ENCODE measurements at places on chromosomes 7 and 10.

GRCh38 chr10:126101325-126101724 lies 205.0 kb downstream of the FANK1 start:
- DNase-seq = peak; percentile 27

DNA sequence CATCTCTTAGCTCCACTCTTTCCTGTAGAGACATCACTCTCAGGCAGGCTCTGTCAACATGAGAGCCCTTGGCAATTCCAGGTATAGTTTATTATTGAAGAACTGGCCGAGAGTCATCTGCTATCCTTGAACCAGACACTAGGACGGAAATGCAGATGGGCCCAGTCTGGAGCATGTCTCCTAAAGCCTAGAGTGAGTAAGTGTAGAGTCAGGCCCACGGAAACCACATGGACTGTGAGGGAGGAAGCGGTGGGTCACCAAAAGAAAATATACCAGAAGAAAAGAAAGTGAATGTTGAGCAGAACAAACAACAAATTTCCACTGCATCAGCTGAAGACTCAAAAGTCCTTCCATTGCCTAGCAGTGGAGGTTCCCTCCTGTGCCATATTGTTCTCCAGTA lies 15.7 kb upstream of the RELN start:
- peak; percentile 84 for DNase-seq

GRCh38 chr10:44513591-44513990 lies 128.7 kb upstream of the CXCL12 start:
- DNase-seq = peak; percentile 47

DNA sequence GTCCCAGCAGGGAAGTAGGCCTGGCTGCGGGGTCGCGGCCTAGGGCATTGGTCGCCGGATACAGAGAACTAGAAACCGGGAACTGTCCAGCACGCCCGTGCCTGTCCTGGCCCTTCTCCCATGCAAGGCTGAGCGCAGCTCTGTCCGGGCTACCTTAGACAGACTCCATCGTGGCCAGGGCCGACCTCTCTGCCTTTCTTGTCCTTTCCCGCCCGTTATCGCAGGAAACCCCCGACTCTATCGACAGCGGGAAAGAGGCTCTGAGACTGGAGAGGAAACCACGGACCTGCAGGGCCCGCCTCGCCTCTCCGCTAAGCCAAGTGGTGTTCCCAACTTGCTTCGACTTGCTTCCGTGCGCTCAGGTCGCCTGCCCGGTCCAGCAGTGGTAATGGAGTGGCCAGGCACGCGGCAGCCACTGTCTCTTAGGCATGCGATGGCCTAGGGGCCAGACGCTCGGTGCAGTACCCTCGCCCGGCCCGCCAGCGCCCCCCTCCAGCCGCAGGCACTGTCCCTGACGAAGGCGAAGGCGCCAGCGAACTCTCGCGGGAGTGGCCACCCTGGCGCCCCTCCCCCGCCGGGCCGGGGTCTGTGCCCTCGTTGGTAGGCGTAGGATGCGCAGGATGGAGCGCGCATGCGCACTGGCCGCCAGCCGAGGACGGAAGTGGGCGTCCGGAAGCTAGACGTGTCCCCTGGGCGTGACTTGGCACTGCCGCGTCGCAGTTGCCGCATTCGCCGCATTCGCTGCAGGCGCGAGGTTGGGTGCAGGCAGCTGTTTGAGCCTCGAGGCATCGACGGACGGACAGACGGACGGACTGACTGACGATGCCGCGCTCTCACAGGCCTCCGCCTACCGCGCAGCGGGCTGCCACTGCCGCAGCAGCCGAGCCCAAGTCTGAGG lies 54.4 kb downstream of the MCMBP start:
- DNase-seq = no peak

DNA sequence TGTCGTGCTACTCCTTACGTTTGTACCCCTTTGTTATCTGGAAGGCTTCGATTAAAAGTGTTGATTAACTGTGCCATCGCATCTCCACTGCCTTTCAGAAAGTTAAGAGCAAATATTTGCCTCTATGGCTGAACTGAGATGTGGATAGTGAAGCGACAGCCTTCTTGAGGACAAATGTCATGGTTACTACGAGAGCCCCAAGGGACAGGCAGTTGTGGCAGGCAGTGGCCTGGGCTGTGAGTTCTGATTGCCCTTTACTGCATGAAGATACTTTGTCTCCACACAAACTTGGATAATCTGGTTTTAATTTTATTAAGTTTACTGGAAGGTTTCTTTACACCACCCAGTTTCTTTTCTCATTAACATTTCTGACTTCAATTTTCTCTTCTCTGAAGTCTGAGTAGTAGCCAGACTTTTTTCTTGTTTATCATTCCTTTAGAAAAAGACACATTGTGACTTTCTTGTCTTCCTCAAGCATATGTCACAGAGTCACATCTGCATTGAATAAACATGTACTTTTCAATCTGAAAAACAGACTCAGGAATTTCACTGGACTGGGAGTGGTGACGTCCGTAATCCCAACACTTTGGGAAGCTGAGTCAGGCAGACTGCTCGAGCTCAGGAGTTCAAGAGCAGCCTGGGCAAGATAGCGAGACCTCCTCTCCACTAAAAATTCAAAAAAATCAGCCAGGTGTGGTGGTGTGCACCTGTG lies 1.5 kb downstream of the TAS2R41 start:
- no peak for DNase-seq

DNA sequence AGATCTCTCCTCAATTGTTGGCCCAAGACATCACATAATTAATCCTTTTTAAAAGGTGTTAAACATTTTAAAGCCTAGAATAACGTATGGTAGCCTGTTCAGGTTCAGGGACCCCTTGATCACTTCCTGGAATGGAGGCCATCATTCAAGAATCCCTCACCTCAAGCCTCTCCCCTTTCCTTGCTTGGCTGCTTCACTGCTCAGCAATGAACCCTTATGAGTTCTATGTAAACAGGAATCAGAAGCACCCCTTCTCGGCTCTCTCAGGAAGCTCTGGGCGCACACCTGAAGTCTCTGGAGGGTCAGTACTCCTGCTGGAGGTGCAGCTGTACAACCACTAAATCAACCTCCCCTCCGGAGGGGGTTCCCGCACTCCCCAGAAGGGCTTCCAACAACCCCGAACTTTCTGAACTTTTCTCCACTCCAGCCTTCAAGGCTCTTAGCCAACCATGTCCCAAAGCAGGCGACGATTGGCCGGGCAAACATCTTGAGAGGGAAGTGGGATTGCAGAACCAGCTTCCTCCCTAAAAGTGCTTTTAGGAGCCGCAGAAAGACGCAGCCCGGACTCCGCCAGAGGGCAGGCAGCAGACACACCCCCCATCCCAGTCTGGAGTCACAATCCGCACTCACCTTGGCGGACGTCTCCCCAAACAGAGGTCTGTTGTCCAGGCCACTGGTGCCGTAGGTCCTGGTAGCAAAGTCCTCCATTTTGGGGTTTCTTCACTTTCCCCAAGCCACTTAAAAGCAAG lies 562 bp downstream of the TMEM243 start:
- DNase-seq = peak; percentile 37

DNA sequence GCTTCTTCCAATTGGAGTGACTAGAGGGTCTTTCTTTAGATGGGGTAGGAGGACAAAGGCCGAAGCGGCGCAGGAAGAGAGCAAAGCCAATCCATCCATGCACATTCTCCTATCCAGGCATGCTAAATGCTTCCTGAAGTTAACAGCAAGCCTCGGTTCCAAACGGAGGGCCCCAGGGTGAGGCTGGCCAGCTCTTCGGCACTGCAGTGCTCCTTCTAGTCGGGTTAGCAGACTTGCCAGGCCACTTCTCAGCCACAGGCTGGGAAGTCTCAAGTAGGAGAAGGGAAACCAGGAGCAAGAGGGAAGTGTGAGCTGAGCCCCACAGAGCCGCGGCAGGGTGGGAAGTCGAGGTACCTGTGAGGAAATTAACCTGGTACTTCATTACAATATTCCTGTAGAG lies 253.8 kb upstream of the INHBA start:
- DNase-seq = no peak

DNA sequence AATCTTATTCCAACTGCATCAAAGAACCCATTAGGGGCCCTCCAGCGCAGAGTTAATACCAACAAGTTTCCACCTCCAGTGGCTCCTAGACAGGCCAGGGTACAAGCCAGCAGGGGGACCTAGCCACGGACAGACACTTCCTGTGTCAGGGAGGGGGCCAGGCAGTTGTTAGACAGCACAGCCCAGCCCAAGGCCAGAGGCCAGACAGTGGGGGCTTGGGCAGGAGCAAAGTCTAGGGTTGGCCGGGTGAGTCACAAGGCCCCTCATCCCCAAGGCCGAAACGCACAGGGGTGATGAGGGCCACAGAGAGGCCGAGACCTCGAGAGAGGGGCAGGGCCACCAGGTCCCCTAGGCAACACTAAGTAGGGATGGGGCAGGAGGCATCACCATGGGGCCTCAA lies 19.3 kb upstream of the OPTN start:
- no peak for DNase-seq

DNA sequence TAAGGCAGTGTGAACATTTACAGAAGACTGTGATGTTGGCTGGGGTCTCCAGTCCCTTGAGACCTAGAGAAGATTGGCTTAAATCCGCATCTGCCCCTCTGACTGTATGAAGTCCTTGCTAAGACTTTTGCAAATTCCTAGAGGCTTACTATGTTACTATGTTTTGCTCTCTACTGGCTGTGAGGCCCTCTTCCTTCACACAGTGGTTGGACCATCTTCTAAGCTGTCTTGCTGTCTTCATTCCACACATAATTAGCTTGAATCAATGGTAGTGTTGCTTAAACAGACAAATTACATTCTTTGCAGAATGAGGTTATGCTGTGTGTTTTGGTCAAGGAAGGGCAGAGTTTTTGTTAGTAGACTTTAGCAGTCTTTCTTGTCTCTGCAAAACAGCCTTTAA lies 658.0 kb downstream of the TYW1 start:
- no peak for DNase-seq

- DNase-seq = no peak
Observed at GRCh38 chr7:151409667-151410404, at the start of gene WDR86. TSS of gene WDR86 (minus strand) at chr7:151410038. CDS start at chr7:151409589, 449 bp downstream.

GRCh38 chr10:46318799-46319198 lies 32.0 kb downstream of the ANTXRL start:
- no peak for DNase-seq

DNA sequence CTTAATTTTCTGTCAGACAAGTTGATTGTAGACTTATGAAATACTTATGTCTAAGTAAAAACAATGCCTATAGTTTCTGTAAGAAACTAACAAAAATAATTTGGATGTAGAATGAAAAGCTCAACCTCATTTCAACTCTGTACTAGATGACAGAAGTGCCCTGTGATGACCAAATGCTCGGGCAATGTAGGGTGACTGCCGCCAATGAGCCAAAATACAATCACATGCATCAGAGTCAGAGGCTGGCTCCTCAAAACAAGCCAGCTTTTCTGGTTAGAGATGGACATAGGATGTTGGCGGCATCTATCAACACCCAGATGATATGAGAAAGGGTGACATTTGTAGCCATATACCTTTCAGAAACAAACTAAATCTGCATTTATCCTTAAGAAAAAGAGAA lies 23.9 kb downstream of the LMOD2 start:
- no peak for DNase-seq

DNA sequence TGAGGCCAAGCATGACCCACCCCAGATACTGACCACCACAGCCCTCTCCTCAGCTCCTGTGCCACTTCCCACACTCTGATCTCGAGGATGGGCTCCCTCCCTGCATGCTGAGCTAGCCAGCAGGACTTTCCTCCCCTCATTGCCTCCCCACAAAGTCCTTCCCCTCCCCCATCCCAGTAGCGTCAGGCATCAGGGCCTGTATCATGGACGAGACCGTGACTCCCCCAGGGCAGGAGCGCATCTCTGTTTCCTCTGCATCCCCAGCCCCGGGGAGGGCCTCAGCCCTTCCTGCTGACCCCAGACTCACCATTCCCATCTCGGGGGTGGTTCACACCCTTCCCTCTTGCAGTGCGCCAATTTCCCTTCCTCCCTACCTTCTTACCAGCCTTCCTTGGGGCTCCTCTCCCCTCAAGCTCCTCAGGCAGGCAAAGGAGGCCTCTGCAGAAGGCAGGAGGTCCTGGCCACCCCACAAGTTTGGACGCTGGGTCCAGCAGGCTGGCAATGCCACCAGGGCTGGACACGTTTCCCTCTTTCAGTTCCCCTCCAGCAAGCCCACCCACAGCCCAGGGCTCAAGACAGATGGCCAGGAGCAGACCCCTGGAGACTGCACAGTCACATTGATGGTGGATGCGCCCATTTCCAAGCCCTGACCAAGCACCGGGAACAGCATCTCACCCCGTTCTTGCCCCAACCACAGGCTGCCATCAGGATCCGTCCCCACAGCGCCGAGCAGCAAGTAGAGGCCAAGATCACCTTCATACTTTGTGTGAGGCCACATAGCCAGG lies 36.5 kb downstream of the GRID1 start:
- DNase-seq = no peak

- peak; percentile 60 for DNase-seq
Observed at GRCh38 chr7:103075337-103075918, 488 bp downstream of the ARMC10 start.

DNA sequence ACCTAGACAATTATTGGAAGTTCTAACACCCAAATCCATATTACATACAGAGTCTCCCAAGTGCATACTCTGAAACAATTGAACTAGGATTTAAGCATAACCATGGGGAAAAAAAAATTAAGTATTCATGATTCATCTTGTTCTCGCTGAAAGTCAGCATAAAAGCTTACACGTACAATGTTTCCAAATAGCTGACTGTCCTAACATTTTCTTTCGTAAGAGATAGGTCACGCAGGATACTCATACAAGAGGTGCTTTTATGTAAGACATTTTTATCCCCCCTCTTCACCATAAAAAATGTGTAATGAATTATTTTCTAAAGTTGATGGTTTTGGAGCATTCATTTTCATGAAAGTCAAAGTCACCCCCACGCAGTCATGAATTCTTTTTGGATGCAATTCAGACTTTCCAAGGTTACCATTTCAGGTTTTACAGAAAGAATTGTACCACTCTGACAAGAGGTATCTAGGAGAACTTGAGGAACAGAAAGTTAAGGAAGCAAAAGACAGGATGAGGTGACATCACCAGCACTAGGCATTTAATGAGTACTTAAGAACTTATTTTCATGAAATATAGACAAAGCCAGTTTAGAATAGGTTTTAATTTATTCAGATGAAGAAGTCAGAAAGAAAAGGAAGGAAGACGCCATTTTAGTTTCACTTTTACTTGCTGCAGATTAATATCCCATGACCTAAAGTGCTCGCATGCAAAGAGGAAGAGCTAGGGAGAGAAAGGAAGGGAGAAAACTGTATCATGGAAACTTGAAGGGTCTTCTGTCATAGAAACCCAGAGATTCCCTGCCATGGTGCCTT lies 55.8 kb downstream of the TMEM26 start:
- DNase-seq = peak; percentile 1

DNA sequence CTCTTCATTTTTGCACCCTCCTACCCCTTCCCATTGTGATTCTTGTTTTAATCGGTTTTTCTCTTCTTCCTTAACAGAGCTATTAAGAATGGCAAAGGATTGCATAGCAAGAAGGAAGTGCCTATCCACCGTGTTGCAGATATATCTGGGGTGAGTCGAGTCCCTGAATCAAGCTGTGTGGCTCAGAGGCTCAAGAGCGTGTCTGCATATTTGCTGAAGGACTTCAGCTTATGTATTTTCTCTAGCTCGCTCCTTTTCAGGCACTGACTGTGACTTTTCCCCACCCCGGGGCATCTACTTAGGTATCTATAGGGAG lies 126.6 kb downstream of the LRRC4 start:
- peak; percentile 40 for DNase-seq

GRCh38 chr7:130974169-130974568 lies 240.2 kb upstream of the KLF14 start:
- no peak for DNase-seq
